GM23338 (cell line): ENCODE measurements at places on chromosomes 7 and 10.

DNA sequence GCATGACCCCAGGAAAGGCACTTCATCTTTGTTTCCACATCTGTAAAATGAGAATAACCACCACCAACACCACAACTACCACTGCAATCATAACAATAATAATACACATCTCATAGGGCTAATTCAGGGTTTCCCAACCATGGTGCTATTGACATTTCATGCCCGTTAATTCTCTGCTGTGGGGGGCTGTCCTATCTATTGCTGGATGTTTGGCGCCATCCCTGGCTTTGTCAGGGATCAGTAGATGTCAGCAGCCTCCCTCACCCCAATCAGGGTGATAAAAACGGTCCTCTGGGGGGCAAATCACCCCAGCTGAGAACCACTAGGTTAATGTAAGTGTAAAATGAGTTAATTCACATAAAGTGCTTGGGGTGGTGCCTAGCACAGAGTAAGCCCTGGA, 145.8 kb downstream of the EMX2 start:
- no peaks in the 10 kb centered on the region for H3K4me1 ChIP-seq
- no peak for DNase-seq
- no peak overlapping the region for H3K27ac ChIP-seq
- no peaks in the 10 kb centered on the region for H3K27me3 ChIP-seq

GRCh38 chr7:85156661-85157208, 30.1 kb downstream of the SEMA3D start:
- no peaks in the 10 kb centered on the region for H3K36me3 ChIP-seq
- H3K4me3 ChIP-seq: no peak overlapping the region
- no peak overlapping the region for H3K27ac ChIP-seq

DNA sequence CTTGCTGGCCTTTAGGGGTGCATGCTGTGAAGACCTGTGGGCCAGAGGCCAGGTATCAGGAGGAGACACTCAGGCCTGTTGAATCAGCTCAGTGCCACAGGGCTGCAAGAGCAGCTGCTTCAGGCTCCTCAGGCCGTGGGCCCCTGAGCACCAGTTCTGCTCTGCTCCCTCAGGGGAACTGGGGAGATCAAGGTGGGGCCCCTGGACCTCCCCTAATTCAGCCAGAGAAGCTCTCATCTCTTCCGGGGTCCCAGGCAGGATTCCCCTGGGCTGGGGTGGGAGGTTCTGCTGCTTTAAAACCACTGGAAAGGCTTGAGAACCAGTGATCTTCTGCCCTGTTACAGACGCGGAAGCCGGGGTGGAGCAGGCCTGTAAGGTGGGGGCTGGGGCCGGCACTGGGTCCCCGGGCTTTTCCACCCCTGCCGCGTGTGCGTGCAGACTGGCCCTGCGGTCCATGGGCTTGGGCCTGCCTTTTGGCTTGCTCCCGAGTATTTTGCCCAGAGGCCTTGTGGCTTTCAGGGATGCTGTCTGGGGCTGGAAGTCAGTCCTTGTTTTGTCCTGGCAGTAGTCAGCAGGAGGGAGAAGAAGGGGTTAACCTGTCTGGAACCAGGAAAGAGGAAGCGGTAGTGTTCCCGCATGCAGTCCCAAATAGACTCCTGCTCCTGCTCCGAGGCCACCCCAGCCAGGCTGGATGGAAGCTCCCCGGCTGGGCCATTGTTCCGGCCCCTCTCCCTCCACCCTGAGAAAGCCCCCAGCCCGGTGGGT, 74.3 kb downstream of the LHPP start:
- H3K4me1 ChIP-seq: peaks cover 10% of the 10 kb centered on the region
- no peaks in the 10 kb centered on the region for H3K27me3 ChIP-seq
- peak; percentile 41 for DNase-seq
- no peaks in the 10 kb centered on the region for H3K36me3 ChIP-seq
- H3K27ac ChIP-seq: no peak overlapping the region

- H3K36me3 ChIP-seq: no peaks in the 10 kb centered on the region
- H3K27ac ChIP-seq: no peak overlapping the region
- no peak for DNase-seq
- no peak overlapping the region for H3K4me3 ChIP-seq
- H3K4me1 ChIP-seq: peaks cover 3% of the 10 kb centered on the region
These were observed 90.8 kb downstream of the CREM start for GRCh38 chr10:35217455-35217854.

GRCh38 chr7:94656925-94657731, 1.2 kb upstream of the SGCE start:
- H3K36me3 ChIP-seq: no peaks in the 10 kb centered on the region
- peak overlapping the region; percentile 57 for H3K4me3 ChIP-seq
- no peak overlapping the region for H3K27ac ChIP-seq

- H3K4me1 ChIP-seq: no peaks in the 10 kb centered on the region
- no peak overlapping the region for H3K4me3 ChIP-seq
- H3K27me3 ChIP-seq: no peaks in the 10 kb centered on the region
- H3K27ac ChIP-seq: no peak overlapping the region
- no peak for DNase-seq
These were observed 179.9 kb downstream of the DNAJC1 start for GRCh38 chr10:21823617-21824016.

- no peak for DNase-seq
- H3K4me1 ChIP-seq: no peaks in the 10 kb centered on the region
- no peaks in the 10 kb centered on the region for H3K27me3 ChIP-seq
- no peak overlapping the region for H3K4me3 ChIP-seq
- H3K27ac ChIP-seq: no peak overlapping the region
- H3K36me3 ChIP-seq: no peaks in the 10 kb centered on the region
These were observed 63.3 kb upstream of the PRSS1 start for GRCh38 chr7:142685877-142686508.

GRCh38 chr10:44206127-44206818, 178.6 kb downstream of the CXCL12 start:
- H3K36me3 ChIP-seq: no peaks in the 10 kb centered on the region
- H3K4me3 ChIP-seq: no peak overlapping the region
- H3K27ac ChIP-seq: no peak overlapping the region
- H3K27me3 ChIP-seq: no peaks in the 10 kb centered on the region
- no peak for DNase-seq

DNA sequence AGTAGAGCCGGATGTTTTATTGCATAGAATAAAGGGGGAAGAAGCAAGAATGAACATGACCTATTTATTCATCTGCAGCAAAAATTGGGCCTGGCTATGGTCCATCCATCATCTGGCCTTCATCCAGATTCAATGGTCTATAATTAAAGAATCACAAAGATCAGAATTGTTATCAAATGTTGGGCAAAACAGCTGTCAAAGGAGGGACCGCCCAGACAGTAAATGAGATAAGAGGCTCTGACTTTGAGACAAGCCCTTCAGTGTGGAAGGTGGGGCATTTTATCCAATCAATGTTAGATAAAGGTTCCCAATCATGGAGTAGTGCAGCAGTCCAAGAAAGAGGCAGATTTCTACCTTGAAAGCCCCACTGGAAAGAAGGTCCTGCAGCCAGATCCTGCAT, 153.5 kb downstream of the PARD3 start:
- H3K36me3 ChIP-seq: no peaks in the 10 kb centered on the region
- no peak overlapping the region for H3K27ac ChIP-seq
- H3K27me3 ChIP-seq: no peaks in the 10 kb centered on the region
- H3K4me1 ChIP-seq: peaks cover 25% of the 10 kb centered on the region

DNA sequence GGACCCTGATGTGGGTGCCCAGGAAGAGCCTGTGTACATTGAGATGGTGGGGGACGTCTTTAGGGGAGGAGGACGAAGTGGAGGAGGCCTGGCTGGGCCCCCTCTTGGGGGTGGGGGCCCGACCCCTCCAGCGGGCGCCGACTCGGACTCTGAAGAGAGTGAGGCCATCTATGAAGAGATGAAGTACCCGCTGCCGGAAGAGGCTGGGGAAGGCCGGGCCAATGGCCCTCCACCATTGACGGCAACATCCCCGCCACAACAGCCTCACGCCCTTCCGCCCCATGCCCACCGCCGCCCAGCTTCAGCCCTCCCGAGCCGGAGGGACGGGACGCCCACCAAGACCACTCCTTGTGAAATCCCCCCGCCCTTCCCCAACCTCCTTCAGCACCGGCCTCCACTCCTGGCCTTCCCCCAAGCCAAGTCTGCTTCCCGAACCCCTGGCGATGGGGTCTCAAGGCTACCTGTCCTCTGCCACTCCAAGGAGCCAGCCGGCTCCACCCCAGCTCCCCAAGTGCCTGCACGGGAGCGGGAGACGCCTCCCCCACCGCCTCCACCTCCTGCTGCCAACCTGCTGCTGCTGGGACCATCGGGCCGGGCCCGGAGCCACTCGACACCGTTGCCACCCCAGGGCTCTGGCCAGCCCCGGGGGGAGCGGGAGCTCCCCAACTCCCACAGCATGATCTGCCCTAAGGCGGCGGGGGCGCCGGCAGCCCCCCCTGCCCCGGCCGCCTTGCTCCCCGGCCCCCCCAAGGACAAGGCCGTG, 4.8 kb downstream of the NYAP1 start:
- peaks cover 19% of the 10 kb centered on the region for H3K4me1 ChIP-seq
- no peak overlapping the region for H3K4me3 ChIP-seq
- peaks cover 10% of the 10 kb centered on the region for H3K27me3 ChIP-seq
- H3K27ac ChIP-seq: no peak overlapping the region
- no peak for DNase-seq
- H3K36me3 ChIP-seq: no peaks in the 10 kb centered on the region

GRCh38 chr7:100124301-100125230, 2.2 kb upstream of the MBLAC1 start:
- no peak overlapping the region for H3K27ac ChIP-seq
- no peak overlapping the region for H3K4me3 ChIP-seq
- no peaks in the 10 kb centered on the region for H3K36me3 ChIP-seq
- DNase-seq: no peak
- peaks cover 8% of the 10 kb centered on the region for H3K4me1 ChIP-seq

DNA sequence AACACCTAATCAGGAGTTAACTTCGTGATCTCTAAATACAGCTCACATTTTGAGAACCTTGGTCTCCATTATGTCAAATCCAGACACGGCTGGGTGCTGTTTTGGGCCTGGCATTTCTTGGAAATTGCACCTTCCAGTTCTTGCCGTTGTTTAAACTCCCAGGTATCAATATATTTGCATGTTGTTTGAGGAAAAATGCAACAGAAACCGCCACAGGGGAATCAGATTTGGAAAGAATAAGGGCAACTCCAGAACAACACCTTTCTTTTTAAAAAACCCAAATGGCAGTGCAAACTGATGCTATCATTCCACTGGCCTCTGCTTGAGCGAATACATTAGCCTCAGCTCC, 162.0 kb downstream of the FGFR2 start:
- no peak overlapping the region for H3K27ac ChIP-seq
- H3K4me1 ChIP-seq: peaks cover 13% of the 10 kb centered on the region; the same call in 1 of the 2 replicates
- H3K36me3 ChIP-seq: no peaks in the 10 kb centered on the region
- no peaks in the 10 kb centered on the region for H3K27me3 ChIP-seq
- no peak for DNase-seq

- H3K4me1 ChIP-seq: peaks cover 33% of the 10 kb centered on the region
- H3K27ac ChIP-seq: no peak overlapping the region
These were observed 1.9 kb downstream of the INA start for GRCh38 chr10:103278862-103279298.

- H3K36me3 ChIP-seq: no peaks in the 10 kb centered on the region
- no peak for DNase-seq
- H3K27me3 ChIP-seq: no peaks in the 10 kb centered on the region
- no peak overlapping the region for H3K4me3 ChIP-seq
- H3K27ac ChIP-seq: no peak overlapping the region
These were observed 36.0 kb downstream of the HDAC9 start for GRCh38 chr7:18531539-18531938.

GRCh38 chr7:56213574-56213973, 97.4 kb upstream of the NUPR2 start:
- no peak for DNase-seq
- no peak overlapping the region for H3K27ac ChIP-seq
- no peaks in the 10 kb centered on the region for H3K27me3 ChIP-seq
- H3K4me3 ChIP-seq: no peak overlapping the region

- H3K4me3 ChIP-seq: no peak overlapping the region
- 0 out of 2 replicates have a peak, but pooled peaks cover 5% of the 10 kb centered on the region for H3K4me1 ChIP-seq
- DNase-seq: no peak
- H3K27ac ChIP-seq: no peak overlapping the region
- H3K36me3 ChIP-seq: no peaks in the 10 kb centered on the region
These were observed 150.7 kb downstream of the BTAF1 start for GRCh38 chr10:92074126-92074887.
